ENCODE measurements at places on chromosomes 12 and 14.

GRCh38 chr12:97745406-97746101 is 282.9 kb downstream of the RMST start:
- no peak for DNase-seq

DNA sequence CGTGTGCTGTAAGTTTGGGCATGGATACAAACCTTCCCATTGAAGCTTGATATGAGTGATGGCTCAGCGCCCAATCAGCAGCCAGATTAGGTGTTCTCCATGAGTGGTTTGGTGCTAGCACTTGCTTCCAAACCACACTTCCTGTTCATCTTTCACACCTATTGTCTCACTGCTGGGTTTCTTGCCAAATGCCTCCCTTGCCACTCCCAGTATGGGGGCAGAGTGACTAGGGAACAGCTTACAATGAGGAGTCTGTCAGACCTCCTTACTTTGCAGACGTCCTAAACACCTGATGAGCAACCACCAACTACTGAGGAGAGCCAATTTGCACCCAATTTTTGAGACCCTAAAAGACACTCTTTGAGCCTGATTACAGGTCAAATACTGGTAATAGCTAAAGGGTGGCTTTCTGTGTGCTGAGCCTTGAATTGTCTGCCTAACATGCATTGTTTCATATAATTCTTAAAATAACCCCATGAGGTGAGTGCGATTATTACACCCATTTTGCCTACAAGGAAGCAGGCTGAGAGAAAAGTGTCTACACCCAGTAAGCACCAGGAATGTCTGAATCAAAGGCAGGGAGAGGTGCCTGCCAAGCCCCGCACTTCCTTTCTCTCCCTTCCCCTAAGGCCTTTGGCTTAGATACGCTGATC is 48.4 kb upstream of the FOS start:
- DNase-seq, result peak; percentile 77

GRCh38 chr12:118694128-118694775 is 287.1 kb upstream of the SRRM4 start:
- DNase-seq, result no peak

DNA sequence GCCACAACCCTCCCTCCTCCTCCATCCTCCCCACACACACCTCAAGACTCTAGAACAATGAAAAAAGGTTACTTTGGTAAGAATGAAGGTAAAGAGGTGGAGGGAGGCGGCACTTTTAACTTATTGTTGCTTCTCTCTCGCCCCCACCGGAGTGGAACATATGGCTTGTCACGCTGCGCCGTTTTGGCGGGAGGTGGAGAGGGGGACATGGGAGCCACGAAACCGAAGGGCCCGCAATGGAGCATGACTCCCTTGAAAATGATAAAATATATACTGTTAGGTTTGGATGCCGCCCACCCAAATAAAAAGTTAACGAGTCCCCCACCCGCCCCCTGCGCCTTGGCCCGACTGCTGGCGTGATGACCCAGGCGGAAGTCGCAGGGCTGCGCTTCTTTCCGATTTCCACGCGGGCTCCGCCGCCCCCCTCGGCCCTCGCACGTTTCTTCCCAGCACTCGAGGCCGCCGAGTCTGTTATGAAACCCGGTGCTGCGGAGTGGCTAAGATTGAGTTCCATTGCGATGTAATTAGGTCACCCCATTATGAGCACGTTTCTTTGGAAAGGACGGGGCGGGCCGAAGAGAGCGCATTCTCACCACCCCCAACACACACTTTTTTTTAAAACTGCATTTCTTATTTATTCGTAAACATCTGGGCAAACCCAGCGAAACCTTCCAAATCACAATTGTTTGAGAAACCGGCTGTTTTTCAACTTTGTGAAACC is 1.4 kb upstream of the ZFP36L1 start:
- peak; percentile 77 for DNase-seq

DNA sequence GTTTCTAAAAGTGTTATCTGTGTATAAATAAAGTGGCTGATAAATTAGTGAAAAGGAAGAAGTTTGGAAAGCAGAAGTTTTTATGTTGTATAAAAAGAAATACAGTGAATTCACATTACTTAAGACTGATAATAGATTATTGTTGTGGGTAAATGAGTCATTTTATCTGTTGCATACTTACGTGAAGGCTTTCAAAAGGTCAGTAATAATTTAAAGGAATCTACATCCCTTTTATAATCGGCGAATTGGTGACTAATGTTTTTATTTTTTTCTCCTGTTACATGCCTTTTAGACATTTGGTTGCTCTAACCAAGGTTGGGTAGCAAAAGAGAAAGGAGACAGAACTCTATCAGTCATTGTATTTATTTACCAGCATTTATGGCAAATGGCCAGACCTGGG is 155.9 kb downstream of the SLC41A2 start:
- no peak for DNase-seq

GRCh38 chr12:54378796-54379397 is 5.6 kb downstream of the ZNF385A start:
- no peak for DNase-seq

- no peak for DNase-seq
Measured at GRCh38 chr14:51400139-51400538, 160.1 kb downstream of the TMX1 start.

DNA sequence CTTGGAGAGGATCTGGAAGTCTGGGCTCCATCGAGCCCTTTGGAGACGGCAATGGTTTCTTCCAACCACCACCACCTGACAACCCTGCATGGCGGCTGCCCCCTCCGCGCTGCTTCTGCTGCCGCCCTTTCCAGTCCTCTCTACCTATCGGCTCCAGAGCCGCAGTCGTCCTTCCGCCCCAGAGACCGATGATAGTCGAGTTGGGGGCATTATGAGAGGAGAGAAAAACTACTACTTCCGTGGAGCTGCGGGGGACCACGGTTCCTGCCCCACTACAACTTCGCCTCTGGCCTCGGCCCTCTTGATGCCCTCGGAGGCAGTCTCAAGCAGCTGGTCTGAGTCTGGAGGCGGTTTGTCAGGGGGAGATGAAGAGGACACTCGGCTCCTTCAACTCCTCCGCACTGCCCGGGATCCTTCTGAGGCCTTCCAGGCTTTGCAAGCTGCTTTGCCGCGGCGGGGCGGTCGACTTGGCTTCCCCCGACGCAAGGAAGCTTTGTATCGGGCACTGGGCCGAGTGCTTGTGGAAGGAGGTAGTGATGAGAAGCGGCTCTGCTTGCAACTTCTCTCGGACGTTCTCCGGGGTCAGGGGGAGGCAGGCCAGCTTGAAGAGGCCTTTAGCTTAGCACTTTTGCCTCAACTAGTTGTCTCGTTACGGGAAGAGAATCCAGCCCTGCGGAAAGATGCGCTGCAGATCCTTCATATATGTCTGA is 499 bp downstream of the TOGARAM1 start:
- DNase-seq, result no peak

DNA sequence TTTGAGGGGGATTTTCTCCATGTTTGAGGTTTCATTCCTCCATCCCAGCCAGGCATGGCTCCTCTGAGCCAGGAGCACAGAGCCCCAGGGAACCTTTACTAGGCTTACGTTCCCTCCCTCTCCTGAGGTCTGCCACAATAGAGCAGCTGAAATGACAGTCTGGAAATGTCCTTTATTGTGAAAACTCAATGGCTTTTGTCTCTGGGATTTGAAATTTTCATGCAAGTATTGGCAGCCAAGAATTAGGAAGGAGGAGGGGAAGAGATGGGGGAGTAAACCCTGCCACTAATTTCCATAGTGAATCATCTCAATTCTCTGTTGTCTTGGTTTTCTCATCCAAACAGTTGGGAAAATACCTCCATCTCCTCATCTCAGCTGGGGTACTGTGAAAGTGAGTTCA is 2.6 kb upstream of the PLEKHG3 start:
- no peak for DNase-seq

DNA sequence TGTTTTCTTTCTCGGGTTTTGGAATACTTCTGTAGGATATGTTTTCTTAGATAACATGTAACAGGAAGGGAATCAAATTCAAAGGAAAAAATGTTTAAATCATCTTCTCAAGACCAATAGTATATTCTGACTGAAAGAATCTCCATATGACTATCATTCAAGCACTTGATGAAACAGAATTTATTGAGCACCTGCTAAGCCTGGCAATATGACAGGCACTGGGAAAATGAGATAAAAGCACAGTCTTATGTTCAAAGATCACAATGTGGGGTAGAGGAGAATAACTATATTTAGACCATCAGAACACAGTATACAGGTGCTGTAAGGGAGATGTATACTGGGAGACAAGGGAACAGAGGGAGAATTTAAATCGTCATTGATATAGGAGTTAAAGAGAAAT is 19.1 kb upstream of the TMEM30B start:
- no peak for DNase-seq

DNA sequence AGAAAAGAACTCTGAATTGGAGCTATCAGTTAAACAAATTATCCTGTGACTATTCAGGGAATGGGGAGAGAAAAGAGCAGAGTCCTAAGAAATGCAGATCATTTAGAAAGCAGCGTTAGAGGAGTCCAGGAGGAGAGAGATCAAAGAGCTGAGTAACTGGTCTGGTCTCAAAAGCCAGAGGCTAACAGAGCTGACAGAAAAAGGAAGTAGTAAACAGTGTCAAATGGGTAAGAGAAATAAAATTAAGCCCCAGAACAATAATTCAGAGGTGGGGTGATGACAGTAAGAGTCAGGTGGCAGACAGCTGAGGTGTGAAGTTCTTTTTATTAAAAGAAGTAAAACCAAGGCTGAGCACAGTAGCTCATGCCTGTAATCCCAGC is 19.3 kb downstream of the GXYLT1 start:
- no peak for DNase-seq

DNA sequence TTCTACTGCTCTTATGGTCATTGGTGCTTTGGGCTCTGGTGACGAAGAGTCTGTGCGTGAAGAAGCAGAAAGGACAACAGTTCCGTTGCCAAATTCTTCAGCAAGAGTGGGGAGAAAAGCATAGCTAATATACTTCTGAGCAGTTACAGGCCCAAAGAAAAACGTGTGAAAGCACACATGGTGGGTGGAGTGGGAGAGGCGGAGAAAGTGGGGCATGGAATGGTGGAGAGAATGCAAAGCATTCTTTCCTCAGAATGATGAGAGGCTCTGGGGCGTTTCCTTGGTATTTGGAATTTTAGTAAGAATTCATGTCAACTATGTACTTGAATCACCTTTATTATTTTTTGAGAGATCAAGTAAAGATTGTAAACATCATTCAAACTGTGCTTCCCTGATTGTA is 396.1 kb downstream of the NAV3 start:
- DNase-seq, result no peak

GRCh38 chr14:77322250-77322902 is 1.5 kb downstream of the GSTZ1 start:
- no peak for DNase-seq

DNA sequence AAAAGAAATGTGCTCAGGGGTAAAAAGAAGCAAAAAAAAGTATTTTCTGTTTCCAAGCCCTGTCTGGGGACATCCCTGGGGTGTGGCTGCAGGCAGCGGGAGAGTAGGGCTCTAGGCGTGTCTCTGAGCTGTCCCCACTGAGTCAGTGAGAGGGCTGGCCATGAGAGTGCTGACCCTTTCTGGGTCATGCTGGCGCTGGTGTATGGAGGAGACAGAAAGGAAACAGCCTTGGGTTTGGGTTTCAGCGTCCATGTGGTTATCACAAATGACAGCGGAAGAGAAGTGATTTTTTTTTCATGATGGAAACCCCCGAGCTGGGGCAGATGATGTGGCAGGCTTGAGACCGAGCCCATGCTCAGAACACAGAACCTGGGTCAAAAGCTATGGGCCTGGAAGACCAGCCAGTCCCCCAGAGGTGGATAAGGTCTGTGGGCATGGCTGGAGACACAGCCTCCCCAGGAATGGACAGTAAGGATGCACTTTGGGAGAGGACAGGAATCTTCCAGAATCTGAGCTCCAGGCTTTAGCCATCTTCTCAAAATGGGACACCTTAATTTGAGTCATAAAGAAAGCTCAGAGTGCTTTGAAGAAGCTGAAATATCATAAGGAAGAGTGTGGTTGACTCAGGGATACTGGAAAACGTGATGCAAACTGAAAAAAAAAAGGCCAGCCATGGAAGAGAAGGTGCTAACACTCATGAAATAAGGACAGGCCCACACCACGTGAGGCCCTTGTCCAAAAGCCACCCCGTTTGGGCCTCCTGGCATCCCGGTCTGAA is 36.2 kb downstream of the SYNE3 start:
- DNase-seq, result peak; percentile 71

- no peak for DNase-seq
Measured at GRCh38 chr12:4909734-4910501, at the start of gene KCNA1. TSS of gene KCNA1 (plus strand) at chr12:4909905. CDS start at chr12:4911379, 1,474 bp downstream.

DNA sequence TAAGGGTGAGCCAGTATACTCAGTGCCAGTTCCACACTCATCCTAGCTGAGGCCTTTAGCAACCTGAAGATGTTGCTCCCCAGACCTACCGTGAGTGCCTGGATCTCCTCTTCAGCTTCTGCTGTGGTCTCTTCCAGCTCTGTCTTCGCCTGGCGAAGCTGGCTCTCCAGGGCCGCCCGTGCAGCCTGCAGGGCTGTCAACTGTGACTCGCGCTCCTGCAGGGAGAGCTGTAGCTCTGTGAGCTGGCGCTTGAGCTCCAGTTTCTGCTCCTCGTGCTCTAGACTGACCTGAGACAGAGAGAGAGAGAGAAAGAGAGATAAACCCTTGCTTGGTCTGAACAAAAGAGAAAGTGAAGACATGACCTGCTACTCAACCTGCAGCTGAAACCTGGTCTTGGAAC is 84.0 kb downstream of the PRKAB1 start:
- DNase-seq, result no peak

- DNase-seq, result no peak
Measured at GRCh38 chr14:89743828-89744227, 210.7 kb downstream of the EFCAB11 start.

DNA sequence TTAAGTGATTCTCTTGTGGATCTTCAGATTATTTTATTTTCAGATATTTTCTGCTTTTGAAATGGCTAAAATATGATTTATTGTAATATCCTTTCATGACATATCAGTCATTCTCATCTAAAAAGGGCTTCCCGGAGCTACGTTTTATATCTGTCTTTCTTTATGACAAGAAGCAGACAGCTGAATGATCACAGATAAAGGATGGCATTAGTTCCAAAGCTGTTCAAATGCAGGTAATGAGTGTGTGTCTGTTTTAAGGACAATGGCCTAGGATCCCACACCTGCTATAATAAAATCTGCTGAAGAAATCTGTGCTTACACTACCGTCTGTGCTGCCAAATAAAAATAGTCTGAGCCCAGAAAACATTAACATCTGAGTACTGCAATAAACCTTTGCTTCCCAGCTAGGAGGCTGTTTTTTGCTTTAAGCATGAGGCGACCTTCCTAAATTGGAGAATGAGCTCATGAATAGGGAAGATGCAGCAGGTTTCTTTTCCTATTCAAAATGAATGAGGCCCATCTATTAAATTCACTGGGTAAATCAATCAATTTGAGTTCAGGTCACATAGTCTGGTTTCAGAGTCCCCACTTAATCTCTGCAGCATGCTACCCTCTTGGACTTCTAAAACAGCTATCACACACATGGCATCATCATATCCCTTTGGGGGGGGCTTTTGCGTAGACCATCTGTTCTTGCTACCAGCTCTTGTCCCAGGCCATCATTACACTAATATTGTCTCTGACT is 498.5 kb downstream of the NELL2 start:
- no peak for DNase-seq

DNA sequence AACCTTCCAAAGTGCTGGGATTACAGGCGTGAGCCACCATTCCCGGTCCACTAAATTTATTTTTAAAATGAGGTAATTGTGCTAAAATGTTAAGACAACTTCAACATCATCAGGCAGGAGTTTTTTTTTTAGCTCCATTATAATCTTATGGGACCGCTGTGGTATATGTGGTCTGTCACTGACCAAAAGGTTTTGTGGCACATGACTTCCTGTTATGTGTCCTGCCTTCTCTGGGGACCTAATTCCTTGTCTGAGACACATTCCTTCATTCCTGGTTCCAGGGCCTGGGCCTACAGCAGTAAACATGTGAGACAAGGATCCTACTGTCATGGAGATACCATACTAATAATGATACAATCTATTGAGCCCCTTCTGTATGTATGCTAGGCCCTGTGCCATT is 4.9 kb downstream of the TEX52 start:
- no peak for DNase-seq

GRCh38 chr12:25694072-25694471 is 141.0 kb upstream of the LMNTD1 start:
- no peak for DNase-seq
